ENCODE measurements at places on chromosomes 13 and 19. TPM values are rescaled to one million over a fixed set of nuclear protein-coding genes. Genes with fewer than 3 reads are reported as not detected.

POLD1 gene
- 16.2 TPM for total RNA-seq

NPHS1 gene
- not detected for total RNA-seq

ABCA7 gene
- 3.6 TPM for total RNA-seq

SLAIN1 gene
- total RNA-seq = not detected

GRIN2D gene
- 2.1 TPM for total RNA-seq

COX7A1 gene
- total RNA-seq = 10.2 TPM

RFPL4A gene
- not detected for total RNA-seq

CCDC159 gene
- 5.0 TPM for total RNA-seq

ZNF784 gene
- total RNA-seq = 4.0 TPM

IPO5 gene
- total RNA-seq = 100 TPM

ZNF575 gene
- 0.15 TPM for total RNA-seq

Measured in cardiac ventricle fibroblast (primary cell).